ENCODE measurements at places on chromosomes 2 and 18. TPM values are rescaled to one million over a fixed set of nuclear protein-coding genes. Genes with fewer than 3 reads are reported as not detected.

Gene SEMA4F
- 13.9 TPM for total RNA-seq

Gene KYNU
- total RNA-seq: 0.72 TPM

Gene KATNAL2
- total RNA-seq: 3.0 TPM

Gene TUBB8B
- not detected for total RNA-seq

Gene REG1B
- not detected for total RNA-seq

Gene SULT1C4
- 1.8 TPM for total RNA-seq

Gene LIPG
- total RNA-seq: 11.0 TPM

Gene TOGARAM2
- total RNA-seq: 0.73 TPM

Gene TCF7L1
- total RNA-seq: 30.8 TPM

Gene ERBB4
- 0.72 TPM for total RNA-seq

Gene EFHD1
- 18.8 TPM for total RNA-seq

GRCh38 chr2:230714136-230714480, 1.5 kb downstream of the CAB39 start:
- DNase-seq: peak; percentile 70

GRCh38 chr2:164860694-164861042, 19.0 kb upstream of the COBLL1 start:
- DNase-seq: no peak

GRCh38 chr2:80517316-80517715, 212.8 kb upstream of the LRRTM1 start:
- DNase-seq: no peak

GRCh38 chr2:47264143-47264542, 109.0 kb upstream of the STPG4 start:
- DNase-seq: no peak

DNA sequence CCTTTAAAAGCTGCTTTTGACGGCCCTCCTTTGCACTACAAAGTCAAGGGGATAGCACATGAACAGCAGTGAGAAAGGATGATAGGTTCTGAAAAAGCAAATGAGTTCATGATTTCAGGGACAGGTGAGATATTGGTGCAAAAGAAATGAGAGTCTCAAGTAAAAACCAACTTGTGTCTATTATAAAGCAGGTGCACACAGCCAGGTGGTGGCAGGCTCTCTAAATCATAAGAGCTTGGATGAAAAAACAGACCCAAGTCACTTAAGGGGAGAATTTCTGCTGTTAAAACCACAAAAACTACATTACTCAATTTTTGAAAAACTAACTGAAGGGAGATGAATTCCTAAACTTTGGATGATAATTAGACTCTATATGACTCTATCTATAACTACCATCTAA, 201.5 kb downstream of the SP3 start:
- no peak for DNase-seq

DNA sequence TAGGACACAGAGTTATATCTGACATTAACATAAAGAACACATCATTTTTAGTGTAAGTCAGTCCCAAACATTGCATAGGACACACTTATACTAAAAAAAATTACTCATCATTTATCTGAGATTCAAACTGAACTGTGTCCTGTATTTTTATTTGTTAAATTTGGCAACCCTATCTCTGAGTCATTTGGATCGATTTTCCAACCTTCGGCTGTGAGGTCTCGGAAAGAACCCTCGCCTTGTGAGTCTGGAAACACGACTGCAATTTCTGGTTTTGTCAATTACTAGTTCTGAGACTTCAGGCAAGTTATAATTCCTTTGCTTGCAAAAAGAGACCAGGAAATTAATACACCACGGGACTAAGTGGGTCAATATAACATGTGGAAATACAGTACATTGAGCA, 14.0 kb downstream of the ATP8B1 start:
- DNase-seq: peak; percentile 68

DNA sequence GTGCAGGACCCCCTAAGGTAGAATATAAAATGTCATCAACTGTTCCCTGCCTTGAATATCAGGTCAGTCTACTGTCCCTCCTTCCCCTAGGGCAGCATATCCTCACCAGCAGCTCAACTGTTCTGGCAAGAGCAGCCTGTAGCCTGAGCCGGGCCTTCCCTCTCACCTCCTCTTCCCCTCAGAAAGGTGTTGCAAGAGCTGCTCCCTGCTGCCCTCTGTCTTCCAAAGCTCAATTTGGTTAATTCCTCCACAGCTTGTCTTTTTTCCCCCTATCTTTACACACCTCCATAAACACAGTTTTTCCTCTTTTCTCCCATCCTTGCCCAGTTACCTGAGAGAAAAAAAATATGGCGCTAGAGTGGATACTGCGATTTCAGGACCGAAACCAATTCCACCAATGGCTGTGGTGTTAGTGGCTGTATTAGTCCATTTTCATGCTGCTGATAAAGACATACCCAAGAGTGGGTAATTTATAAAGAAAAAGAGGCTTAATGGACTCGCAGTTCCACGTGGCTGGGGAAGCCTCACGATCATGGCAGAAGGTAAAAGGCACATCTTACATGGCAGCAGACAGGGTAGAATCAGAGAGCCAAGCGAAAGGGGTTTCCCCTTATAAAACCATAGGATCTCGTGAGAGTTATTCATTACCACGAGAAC, 184.7 kb downstream of the MREG start:
- DNase-seq: peak; percentile 44

DNA sequence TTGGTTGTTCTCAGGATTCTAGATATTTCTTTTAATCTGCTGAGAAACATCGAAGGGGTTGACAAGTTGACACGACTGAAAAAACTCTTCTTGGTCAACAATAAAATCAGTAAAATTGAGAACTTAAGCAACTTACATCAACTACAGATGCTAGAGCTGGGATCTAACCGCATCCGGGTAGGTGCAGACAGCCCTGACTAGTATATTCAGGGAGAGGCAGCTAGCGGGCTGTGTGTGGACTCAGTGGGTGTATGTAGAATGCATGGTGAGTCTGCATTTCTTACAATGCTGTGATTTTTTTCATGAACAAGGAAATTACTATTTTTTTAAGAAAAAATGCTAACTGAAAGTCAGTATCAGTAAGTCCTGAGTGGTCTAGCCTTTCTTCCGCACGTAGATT, 10.1 kb downstream of the PPP1R7 start:
- no peak for DNase-seq

DNA sequence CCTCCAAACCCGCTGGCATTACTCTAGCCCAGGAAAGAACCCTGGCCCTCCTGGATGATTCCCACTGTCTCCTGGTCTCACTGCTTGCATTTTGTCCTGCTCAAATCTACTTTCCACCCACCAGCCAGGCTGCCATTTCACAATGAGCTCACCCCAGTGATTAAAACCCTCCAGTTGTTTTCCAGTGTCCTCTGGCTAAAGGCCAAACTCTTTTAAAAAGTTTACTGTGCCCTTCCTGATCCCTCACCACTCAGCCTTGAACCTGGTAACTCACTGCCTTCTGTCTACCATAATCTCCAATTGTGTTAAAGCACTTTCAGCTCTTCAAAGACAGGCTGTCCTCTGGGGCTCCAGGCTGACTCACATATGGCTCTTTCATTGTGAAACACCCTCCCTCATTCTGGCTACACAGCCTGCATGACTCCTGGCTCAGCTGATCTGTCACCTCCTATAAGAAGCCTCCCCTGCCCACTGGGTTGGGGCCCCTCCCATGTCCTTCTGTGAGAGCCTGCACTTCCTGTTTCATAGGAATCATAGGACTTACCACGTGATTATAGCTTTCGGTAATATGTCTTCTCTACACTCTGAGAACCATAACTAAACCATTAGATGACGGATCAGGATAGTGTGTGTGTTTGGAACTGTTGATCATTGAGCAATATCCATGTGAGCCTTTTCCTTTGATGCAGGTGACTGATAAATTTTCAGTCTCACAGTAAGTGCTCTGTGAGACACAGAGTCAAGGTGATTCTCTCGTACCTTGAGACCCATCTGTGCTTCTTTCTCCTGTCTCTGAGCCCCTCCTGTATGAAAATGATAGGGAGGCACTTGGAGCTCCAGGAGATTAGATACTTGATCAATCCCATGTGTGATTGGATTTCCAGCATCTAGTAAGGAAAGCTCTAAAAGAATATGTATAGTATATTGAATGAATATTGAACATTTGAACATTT, 590.8 kb upstream of the ID2 start:
- DNase-seq: peak; percentile 86

DNA sequence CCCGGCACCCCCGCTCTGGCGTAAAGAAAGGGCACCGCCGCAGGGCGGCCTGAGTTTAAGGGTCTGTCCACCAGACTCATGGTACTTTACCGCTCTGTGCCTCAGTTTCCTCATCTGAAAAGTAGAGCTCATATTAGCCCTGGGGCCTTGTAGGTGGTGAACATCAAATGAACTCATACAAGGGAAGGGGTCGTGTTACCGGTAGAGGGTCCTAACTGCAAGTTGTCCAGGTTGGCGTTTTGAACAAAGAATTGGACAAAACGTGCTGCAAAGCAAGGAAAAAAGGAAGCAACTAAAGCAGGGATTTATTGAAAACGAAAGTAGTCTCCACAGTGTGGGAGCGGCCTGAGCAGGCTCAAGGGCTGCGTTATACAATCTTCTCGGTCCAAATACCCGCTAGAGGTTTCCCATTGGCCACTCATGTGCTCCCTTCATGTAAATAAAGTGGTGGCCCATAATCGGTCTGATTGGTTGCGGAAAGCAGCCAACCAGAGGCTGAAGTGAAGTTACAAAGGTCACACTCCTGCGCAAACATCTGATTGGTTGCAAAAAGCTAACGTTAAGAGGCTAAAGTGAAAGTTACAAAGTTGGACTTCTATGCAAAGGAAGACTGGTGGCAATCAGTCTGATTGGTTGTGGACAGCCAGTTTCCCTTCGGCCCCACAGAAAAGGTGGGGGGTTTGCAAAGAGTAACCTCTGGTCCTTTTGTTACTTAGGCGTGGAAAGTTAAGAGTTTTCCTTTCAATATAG, 80.7 kb upstream of the LDLRAD4 start:
- DNase-seq: no peak

DNA sequence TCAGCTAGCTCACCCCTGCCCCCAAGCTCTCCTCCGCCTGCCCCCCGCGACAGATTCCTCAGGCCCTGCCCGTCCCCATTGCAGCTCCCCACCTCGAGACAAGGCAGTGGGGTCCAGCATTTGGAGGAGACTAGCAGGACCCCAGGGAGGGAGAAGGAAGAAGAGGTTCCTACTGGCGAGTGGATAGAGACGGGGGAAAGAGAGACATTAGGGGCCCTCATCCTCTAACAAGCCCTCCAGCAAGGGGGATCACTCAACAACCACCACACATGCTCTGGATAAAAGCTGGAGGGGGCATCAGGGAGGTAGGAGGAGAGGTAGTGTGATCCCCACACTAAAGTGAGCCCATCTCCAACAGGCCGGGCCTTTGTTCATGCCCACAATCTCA, 8.9 kb upstream of the TNS1 start:
- no peak for DNase-seq

- no peak for DNase-seq
Measured at GRCh38 chr18:58152216-58152615, 108.2 kb downstream of the NEDD4L start.

- peak; percentile 76 for DNase-seq
Measured at GRCh38 chr2:128584296-128584890, 265.7 kb upstream of the HS6ST1 start.

DNA sequence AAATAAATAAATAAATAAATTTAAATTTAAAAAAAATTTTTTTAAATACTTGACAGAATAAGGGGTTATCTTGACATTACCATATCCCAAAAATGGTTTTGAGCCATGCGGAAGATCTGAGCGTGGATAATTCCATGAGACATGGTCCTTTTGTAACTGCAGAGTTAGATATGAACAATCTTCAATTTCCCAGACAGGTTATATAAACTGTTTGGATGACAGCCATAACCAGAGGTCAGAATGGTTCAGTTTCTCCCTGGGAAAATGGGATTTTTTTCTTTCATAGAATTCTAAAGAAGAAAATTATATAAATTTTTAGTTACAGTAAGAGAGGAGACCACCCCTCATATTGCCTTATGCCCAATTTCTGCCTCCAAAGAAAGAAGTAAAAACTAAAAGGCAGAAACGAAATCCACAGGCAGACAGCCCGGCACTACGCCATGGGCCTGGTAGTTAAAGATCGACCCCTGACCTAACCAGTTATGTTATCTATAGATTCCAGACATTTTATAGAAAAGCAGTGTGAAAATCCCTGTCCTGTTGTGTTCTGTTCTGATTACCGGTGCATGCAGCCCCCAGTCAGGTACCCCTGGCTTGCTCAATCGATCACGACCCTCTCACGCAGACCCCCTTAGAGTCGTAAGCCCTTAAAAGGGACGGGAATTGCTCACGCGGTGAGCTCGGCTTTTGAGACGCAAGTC, 3.0 kb downstream of the GALM start:
- no peak for DNase-seq

DNA sequence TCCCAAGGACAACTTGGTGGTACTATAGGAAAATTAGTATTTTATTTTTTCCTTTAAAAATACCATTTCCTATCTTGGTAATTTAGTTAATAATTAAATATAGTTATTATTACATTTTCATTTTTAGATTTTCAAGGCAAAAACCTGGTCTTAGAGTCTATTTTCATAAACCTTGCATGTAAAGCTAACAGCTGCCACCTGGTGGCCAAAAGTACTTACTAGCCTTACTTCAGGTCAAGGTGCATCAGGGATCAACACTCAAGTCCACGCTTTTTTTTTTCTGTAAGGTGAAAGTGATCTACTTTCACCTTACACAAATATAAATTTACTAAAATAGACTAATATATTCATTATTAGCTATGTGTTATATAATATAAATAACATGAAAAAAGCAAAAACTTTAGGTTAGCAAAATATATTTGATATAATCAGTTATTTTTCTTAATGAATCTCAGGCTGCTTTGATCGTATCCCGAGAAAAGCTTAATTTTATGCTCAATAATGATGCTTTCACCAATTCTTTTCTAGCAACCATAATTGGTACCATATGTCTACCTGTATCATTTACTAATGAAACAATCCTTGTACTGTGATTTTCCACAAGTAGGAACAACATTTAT, 62.5 kb downstream of the RELCH start:
- peak; percentile 49 for DNase-seq

DNA sequence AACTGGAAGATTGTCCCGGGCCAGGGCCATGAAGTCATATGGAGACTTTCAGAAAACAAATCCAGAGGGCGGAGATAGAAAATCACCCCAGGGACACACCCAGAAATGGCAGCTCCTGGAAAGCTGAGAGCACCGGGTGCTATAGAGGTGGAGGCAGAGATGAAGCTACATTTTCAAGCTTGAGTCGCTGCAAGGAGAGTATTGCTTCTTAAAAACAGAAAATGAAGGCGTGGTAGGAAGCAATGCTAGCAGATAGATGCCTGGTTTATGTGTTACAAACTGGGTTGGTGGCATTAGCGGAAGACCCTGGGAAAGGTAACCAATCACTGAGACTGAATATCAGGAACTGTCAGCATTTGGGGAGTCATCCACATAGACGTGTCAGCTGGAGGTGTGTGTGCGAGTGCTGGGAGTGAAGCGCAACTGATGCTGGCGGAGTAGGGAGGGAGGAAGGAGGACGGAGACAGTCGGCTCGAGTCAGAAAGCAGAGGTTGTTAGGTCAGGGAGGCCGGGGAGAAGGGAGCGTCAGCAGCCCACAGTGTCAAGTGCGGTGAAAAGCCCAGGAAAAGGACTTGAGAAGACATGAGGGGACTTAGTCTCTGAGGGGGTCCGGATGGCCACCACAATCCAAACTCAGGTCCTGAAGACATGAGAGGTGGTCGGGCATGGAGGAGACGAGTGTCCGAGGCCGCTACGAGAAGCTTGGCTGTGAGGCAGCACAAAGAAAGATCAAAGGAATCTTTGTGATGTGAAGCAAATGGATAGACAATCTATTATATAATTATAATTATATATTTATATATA, 45.4 kb downstream of the C18orf63 start:
- no peak for DNase-seq

GRCh38 chr18:42261731-42262130, 306.7 kb downstream of the PIK3C3 start:
- DNase-seq: no peak

Data from astrocyte (in vitro differentiated cells and primary cell).